ENCODE measurements at places on chromosomes 11 and 22.

GRCh38 chr11:106208760-106209159 is 131.3 kb downstream of the AASDHPPT start:
- no peak for DNase-seq

DNA sequence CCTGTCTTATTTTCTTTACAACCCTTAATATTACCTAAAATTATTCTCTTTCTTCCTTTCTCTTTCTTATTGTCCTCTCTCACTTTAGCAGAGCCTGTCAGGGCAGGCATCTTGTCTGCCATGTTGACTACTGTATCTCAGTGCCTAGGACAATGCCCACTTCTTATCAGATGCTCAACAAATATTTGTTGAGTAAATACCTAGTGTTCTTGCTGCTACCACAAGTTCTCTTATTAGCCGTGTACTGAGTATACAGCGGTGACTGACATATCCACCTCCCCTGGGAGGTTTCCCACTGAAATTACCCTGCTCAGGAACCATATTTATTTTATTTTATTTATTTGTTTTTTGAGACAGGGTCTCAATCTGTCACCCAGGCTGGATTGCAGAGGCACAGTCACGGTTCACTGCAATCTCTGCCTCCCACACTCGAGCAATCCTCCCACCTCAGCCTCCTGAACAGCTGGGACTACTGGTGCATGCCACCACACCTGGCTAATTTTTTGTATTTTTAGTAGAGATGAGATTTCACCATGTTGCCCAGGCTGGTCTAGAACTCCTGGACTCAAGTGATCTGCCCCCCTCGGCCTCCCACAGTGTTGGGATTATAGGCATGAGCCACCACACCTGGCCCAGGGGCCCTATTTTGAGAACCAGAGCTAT is 6.7 kb downstream of the HPX start:
- DNase-seq: no peak

- no peak for DNase-seq
These were observed 81.5 kb upstream of the TP53AIP1 start for GRCh38 chr11:129023968-129024676.

DNA sequence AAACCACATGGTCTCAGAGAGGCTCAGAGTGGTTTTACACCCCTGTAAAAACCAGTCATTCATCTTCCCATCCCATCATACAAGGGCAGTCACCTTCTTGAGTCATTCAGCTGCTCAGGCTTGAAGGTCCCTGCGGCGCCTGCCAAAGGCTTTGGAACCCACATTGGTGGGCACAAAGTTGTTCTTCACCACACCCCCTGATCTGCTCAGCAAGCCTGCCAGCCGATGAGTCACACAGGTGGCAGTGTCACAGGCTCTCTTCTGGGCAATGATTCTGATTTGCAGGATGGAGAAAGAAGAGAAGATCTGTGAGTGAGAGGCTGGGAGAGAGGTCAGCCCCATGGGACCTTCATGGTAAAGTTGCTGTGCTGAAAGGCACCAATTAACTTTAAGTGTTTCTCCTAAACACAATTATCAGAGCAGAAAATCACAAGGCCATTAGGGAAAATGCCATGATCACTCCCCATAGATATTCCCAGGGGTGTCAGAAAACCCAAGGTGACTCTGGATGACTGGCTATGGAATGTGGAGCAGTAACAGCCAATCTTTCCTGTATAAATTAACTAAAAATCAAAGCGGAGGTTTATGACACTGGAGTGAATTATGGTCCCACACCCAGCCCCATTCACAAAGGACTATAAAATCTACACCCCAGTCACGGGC is 4.4 kb downstream of the CALCA start:
- no peak for DNase-seq

- no peak for DNase-seq
These were observed 8.6 kb downstream of the ARAP1 start for GRCh38 chr11:72743321-72744221.

GRCh38 chr11:96112192-96113128 is 188.6 kb upstream of the MTMR2 start:
- no peak for DNase-seq

- no peak for DNase-seq
These were observed 2.5 kb downstream of the PKP3 start for GRCh38 chr11:396511-396947.

DNA sequence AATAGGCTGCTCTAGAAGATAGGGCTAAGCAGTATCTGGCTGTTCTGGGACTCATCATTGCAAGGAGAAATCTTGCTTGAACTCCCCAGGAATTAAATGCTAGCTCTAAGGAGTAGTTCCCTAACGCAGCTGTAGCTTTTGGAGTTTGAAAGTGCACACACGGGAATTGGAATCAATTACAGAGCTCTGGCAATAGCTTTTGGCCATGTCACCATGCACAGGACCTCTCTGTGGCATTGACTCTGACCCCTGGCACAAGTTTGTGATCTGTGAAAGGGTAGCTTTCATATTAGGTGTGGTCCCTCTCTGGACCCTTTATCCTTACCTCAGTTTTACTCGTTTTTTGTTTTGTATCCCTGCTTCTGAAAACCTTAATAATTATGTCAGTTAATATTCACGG is 121.6 kb downstream of the FAT3 start:
- no peak for DNase-seq

DNA sequence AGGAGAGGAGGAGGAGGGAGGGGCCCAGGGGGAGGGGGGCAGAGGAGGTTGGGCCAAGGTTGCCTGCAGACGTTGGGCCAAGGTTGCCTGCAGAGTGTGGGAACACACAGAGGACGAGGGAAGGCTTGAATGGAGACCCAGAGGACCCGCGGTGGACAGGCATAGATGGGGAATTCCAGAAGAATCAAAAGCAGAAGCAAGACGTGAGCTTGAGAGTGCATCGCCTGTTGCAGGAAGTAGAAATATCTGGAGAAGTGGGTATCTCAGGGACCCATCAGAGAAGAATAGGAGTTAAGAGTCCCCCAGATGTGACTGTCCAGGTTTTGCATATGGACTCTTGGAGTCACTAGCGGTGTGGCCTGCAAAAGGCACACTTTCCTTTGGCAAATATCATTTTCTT is 670.2 kb downstream of the TBC1D22A start:
- DNase-seq: no peak

GRCh38 chr22:38462960-38463784 is 4.7 kb upstream of the KDELR3 start:
- no peak for DNase-seq

- no peak for DNase-seq
These were observed 40.4 kb downstream of the PISD start for GRCh38 chr22:31621507-31622124.
